ENCODE measurements at places on chromosomes 7 and 10.

DNA sequence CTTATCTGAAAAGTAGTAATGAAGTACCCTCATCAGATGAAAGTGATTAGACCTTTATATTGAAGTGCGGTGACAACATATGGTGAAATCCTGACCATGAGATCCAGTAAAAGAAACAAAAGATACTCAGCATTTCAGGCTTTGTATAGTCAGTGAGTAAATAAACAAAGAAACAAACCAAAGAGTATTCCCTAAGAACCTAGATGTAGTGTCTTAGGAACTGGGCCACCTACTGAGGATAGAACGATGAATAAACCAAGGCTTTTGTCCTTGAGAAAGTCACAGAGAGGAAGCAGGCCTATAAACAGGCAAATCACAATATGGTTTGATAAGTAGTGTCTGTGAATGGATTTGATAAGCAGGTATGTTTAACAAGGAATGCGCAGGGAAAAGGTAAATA, 46.2 kb downstream of the ZNF277 start:
- DNase-seq = no peak

DNA sequence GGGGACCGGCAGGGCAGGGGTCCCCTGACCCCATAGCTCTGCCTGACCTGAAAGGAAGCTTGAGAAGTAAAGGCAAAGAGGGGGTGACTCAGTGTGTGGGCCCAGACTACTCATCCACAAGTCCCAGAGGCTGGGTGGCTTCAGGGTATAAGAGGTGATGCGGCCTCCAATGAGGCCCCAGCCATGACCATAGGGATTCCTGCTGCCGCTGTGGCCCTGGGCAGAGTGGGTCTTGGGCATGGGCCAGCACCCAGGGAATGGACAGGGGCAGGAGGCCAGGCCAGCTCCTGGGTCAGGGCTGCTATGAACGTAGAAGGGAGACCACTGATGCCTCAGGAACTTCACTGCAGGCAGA, 64.4 kb upstream of the EBF3 start:
- no peak for DNase-seq

DNA sequence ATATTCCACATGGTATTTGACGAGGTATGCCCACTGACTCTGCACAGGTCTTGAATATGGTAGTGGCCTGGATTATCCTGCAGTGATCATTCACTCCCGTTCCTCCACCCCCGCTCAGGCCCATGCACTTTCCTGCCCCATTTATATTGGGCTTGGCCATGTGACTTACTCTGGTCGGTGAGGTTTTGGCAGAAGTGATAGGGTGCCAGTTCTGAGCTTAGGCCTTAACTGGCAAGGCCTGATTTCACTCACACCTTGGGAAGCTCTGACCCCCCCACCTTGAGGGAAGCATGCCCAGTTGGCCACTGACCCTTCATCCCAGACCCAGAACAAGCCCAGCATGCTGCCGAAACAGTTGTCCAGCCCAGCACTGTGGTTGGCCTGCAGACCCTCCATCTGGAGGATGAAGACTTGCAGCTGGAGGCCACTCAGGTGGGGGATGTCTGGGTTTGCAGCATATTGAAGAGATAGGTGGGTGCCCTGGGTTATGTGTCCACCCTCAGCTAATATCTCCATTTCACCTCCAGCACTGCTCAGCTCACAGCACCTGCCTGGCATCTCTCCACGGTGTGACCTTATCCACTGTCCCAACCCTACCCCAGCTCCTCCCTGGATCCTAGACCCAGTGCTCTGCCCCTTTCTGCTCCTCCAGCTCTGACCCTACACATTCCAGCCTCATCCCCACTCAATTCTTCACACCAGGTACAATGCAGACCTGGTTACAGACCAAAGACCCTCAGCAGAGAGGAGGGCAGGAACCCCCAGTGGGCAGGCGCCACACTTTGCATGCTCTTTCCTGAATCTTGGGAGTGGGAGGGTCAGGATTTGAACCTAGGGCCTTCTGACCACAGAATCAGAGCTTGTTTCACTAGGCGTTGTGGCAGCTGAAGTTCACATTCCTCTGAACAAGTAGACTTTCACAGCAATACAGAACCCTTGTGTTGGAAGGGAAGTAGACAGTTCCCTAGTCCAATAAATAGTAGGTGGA, 138.1 kb upstream of the CHST15 start:
- no peak for DNase-seq

- DNase-seq = no peak
These were observed 4.6 kb upstream of the C10orf95 start for GRCh38 chr10:102455893-102456471.

DNA sequence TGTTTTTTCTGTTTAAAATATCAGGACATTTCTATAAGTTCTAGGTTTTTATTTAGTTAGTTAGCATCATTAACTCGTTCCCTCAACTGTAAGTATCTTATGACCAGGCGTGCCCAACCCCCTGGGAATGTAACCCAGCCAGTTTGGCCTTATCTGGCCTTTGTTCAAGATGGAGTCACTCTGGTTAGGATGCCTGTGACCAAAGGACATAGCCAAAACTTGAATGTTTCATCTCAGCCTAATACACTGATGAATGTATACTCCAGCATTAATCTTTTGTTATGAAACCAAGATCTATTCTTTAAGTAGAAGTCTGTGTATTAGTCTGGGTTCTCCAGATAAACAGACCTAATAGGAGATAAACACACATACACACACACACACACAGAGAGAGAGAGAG, 231.4 kb downstream of the NSUN6 start:
- DNase-seq = no peak

DNA sequence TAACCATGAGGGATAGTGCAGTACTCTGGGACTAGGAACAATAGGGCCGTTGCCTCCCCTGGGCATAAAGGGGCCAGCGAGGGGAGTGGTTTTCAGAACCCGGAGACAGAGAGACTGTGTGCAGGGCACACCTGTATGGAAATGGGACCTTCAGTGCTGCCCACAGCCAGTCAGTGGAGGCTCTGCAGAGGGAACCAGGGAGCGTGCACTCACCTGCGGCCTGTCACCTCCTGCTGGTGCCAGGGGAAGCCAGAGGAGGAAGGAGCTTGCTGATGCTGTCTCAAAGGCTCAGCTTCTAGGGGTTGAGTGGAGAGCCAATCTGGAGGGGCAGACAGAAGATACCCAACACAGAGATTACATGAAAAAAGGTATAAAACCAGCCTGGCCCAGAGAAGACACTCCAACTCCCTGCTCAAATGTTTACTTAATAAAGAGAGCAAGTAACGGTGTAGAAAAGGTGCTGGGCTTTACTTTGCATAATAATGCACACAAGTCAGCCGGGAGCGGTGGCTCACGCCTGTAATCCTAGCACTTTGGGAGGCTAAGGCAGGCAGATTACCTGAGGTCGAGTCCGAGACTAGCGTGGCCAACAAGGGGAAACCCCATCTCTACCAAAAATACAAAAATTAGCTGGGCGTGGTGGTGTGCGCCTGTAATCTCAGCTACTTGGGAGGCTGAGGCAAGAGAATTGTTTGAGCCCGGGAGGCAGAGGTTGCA, 35.5 kb upstream of the WAPL start:
- DNase-seq = no peak

GRCh38 chr10:118047157-118047719, 497 bp upstream of the RAB11FIP2 start:
- DNase-seq = no peak

- DNase-seq = no peak
These were observed 100.4 kb upstream of the MACROH2A2 start for GRCh38 chr10:69952069-69952800.

DNA sequence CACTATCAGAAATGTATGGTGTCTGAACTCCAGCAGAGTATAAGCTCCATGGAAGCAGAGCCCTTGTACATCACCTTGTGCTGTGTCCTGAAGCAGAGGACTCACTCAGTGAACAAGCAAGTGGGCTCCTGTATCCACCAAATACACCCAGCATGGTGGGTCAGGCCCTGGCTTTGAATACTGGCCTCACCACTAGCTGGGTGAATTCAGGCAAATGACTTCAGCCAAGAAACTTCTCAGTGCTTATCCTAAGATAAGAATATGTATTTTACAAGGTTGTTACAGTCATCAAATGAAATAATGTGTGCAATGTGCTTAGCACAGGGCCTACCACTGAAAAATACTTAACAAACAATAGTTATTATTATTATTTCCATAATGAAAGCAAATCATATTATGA, 62.6 kb downstream of the CALD1 start:
- no peak for DNase-seq

DNA sequence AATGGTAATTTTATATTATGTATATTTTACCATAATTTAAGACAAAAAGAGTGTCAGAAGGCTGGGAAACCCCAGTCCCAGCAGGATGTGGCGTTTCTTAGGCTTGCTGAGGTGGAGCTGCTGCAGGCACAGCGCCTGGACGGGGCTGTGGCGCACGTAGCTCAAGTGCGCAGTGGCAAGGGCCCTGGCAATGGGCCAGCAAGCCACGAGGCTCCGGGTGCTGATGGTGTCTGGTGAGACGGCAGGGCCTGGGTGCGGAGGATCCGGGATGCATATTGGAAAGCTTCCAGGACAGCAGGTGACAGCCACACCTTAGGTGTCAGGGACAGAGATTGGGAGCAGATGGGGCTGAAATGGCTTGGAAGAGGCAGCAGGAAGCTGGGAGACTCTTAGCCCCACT, 37.2 kb downstream of the CLEC2L start:
- no peak for DNase-seq

- DNase-seq = no peak
These were observed 138.6 kb downstream of the PPP1R17 start for GRCh38 chr7:31825576-31825975.

- DNase-seq = no peak
These were observed 96.8 kb downstream of the RAB18 start for GRCh38 chr10:27600930-27601329.

DNA sequence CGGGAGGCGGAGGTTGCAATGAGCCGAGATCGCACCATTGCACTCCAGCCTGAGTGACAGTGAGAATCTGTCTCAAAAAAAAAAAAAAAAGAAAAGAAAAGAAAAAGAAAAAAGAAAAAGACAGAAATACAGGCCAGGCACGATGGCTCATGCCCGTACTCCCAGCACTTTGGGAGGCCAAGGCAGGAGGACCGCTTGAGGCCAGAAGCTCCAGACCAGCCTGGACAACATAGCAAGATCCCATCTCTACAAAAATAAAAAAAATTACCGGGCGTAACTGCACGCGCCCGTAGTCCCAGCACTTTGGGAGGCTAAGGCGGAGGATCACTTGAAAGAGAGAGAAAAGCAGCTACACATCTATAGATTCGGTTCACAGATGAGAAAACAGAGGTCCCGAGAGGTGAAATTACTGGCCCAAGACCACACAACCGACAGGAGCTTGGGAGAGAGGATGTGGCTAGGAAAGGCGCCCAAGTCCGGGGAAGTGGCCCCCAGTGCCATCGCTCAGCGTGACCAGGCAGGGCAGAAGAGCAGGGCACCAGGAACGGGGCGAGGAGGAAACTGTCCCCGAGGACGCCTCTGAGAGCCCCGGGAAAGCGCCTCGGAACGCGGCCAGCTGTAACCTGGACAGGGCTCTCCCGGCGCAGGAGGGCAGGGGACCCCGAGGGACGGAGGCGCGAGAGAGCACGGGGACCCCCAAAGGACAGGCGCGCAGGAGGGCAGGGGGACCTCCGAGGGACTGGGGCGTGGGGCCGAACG, 612 bp downstream of the SNX8 start:
- DNase-seq = peak; percentile 45

DNA sequence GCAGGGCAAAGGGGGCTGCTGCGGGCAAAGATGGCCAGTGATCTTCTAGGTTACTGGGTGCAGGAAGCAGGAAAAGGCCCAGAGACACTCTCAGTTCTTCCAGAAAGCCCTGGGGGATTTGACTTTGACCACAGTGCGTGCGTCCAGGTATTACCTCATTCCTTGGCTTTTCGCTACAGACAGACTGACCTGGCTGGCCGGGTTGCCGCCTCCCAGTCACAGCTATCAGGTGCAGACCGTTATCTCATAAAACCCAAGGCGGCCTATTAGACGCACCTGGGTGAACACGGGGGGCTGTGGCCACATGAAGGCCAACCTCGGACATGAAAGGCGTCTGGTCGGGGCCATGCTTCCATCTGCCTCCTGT, 80.3 kb downstream of the FOXL3 start:
- DNase-seq = no peak

DNA sequence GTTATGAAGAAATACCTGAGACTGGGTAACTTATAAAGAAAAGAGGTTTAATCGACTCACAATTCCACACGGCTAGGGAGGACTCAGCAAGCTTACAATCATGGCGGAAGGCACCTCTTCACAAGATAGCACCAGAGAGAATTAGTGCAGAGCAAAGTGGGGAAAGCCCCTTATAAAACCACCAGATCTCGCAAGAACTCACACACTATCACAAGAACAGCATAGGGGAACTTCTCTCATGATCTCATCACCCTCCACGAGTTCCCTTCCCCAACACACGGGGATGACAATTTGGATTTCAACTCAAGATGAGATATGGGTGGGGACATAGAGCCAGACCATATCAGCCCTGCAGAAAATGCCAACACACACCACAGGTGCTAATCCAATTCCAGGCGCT, 218.7 kb downstream of the PARD3 start:
- DNase-seq = no peak

- DNase-seq = no peak
These were observed 83.7 kb downstream of the PRLHR start for GRCh38 chr10:118511711-118512110.

- no peak for DNase-seq
These were observed 183.4 kb downstream of the GNAI1 start for GRCh38 chr7:80318081-80318480.

DNA sequence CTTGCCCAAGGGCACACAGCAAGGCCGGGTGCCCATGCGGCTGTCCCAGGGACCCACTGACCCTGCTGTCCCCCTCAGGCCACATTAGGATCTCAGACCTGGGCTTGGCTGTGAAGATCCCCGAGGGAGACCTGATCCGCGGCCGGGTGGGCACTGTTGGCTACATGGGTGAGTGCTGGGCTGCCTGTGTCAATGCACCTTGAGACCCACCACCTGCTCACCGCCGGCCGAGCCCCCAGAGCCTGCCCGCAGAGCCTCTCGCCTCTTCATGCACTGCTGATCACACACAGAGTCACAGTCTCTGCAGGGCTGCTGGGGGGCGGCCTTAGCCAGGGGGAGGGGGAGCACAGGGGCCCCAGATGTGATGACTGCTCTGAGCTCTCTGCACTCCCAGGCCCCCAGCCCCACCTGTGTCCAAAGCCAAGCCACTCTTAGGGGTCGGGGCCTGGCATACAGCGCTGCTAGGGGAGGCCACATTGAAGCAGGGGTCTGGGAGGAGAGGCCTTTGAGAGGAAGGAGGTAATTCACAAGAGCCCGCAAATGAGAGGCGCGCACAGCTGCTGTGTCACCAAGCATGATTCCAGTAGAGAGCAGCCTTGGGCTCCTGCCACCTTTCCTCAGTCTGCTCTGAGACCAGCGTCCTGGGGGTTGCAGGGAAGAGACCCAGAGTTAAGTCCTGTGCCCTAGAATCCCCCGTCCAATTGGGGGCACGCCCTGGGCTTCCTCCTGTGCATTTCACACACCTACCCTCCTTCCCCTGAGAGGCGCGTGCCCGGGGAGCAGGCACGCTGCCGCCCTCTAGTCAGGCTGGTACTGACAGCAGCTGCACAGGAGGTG, 100.4 kb downstream of the RGS10 start:
- DNase-seq = no peak

DNA sequence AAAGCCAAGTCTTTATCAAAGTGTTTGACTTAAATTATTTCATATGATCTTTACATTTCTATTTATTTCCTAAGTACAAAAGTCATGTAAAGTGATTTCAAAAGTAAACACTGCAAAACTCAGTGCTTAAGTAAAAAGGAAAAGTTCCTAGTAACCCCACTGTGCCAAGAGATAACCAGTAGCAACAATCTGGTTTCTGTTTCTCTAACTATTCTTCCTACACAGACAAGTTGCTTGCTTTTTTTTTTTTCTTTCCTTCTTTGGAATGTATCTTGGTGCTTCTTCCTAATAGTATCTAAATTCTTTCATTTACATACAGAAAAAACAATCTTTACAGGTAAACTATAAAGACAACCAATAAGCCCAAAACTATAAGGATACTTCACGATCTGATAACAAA, 3.1 kb downstream of the JCAD start:
- DNase-seq = no peak

Measured in SJSA1 (cell line).